ENCODE measurements at places on chromosomes 2 and 18.

DNA sequence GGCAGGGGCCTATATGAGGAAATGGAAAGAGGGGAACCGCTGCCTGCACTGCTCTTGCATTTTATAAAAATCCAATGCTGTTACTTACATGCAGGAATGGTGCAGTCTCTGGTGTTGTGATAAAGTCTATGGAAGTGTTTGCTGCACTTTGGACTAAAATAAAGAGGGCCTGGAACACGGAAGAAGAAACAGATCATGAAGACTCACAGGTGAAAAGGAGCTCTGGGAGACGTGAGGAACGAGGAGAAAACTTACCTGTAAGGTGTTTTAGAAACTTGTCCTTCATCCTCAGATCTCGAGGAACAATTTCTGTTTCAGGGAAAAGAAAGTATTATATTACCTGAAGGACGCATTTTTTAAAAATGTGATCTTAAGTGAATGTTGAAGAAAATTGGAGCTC is 1.9 kb downstream of the ALKAL2 start:
- DNase-seq, result no peak

- no peak for DNase-seq
These were observed 256.6 kb upstream of the RASGRP3 start for GRCh38 chr2:33219850-33220275.

DNA sequence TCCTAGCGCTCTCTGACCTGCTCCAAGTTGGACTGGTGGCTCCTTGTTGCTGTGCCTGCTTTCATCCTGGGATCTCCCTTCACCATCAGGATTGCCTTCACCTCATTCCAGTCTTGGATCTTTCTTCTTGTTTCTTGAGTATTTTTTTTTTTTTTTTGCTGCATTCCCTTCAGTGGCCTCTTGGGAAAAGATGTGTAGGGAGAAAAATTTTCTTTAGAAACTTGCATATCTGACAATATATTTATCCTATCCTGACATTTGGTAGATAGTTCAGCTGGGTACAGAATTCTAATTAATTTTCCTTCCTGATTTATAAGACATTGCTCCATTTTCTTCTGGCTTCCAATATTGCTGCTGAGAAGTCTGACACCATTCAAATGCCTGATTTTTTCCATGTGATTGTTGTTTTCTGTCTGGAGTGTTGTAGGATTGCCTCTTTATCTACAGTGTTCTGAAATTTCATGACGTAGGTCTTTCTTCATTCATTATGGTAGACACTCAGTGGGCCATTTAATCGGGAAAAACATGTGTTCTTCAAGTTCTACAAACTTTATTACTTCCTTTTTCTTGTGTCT is 23.0 kb upstream of the IL1A start:
- no peak for DNase-seq

GRCh38 chr2:241616168-241617125 is 20.5 kb downstream of the THAP4 start:
- no peak for DNase-seq

GRCh38 chr2:30655660-30656059 is 151.6 kb downstream of the CAPN13 start:
- DNase-seq, result no peak
